Stomach (tissue), 19 donors: ENCODE measurements at places on chromosomes 3 and 15. TPM values are rescaled to one million over a fixed set of nuclear protein-coding genes. Genes with fewer than 3 reads are reported as not detected.

Gene SLC15A2
- 16.5 TPM for total RNA-seq

Gene COL6A5
- total RNA-seq, result not detected

Gene DLEC1
- 1.3 TPM for total RNA-seq

Gene CILP
- 14.3 TPM for total RNA-seq

Gene ADGRG7
- not detected for total RNA-seq

Gene ZBED2
- not detected for total RNA-seq

Gene AADACL2
- total RNA-seq, result not detected

Gene FAM81A
- not detected for total RNA-seq

Gene MUC4
- 83.4 TPM for total RNA-seq

Gene GOLGA8Q
- total RNA-seq, result 53.1 TPM

Gene VIPR1
- total RNA-seq, result 14.0 TPM

Gene TNIK
- 19.6 TPM for total RNA-seq

Gene MKRN2OS
- 3.1 TPM for total RNA-seq

Gene CHRNA7
- total RNA-seq, result 20.7 TPM

Gene PCLAF
- total RNA-seq, result not detected

Gene MINDY2
- total RNA-seq, result 8.4 TPM

Gene GABRR3
- not detected for total RNA-seq

Gene ANKRD34C
- not detected for total RNA-seq

Gene GOLIM4
- 44.4 TPM for total RNA-seq

Gene IL5RA
- under 0.01 TPM for total RNA-seq

Gene IQCF5
- total RNA-seq, result not detected

Gene SCN11A
- total RNA-seq, result 1.1 TPM

Gene OXSM
- not detected for total RNA-seq

Gene CCDC14
- 123 TPM for total RNA-seq

Gene SLC12A1
- total RNA-seq, result not detected

Gene TERC
- 369 TPM for total RNA-seq

Gene WDR53
- 1.8 TPM for total RNA-seq

Gene AMIGO3
- total RNA-seq, result 1.3 TPM

Gene SLC22A14
- not detected for total RNA-seq

Gene ACKR2
- total RNA-seq, result not detected

Gene SH2D7
- total RNA-seq, result not detected

Gene LSAMP
- 1.2 TPM for total RNA-seq

Gene SLC28A1
- total RNA-seq, result not detected

Gene OR5K1
- total RNA-seq, result not detected

Gene P2RY14
- total RNA-seq, result 9.9 TPM

Gene EPHB1
- total RNA-seq, result 0.73 TPM

Gene PFKFB4
- total RNA-seq, result 4.6 TPM

Gene GABRA5
- total RNA-seq, result not detected

Gene MGA
- 75.2 TPM for total RNA-seq

Gene CAV3
- total RNA-seq, result not detected

Gene GOLGA8J
- total RNA-seq, result not detected

Gene ITPKA
- total RNA-seq, result 50.0 TPM

Gene C3orf20
- total RNA-seq, result not detected

Gene NR2E3
- not detected for total RNA-seq

Gene RPL22L1
- total RNA-seq, result 22.2 TPM

Gene SLC6A6
- 36.7 TPM for total RNA-seq

Gene MFAP1
- 19.5 TPM for total RNA-seq

Gene ALDH1A2
- 4.4 TPM for total RNA-seq

Gene STAB1
- total RNA-seq, result 70.3 TPM

Gene GOLGA8O
- not detected for total RNA-seq

Gene PRTG
- not detected for total RNA-seq

Gene NANOGP8
- total RNA-seq, result not detected

Gene GUCA1C
- total RNA-seq, result not detected

Gene FBXO40
- not detected for total RNA-seq

Gene SLC22A13
- total RNA-seq, result not detected

Gene ITIH4
- total RNA-seq, result 7.7 TPM

Gene RAB6B
- 2.9 TPM for total RNA-seq

Gene LRTM1
- total RNA-seq, result not detected

Gene ARNT2
- 6.2 TPM for total RNA-seq
